ENCODE measurements at places on chromosomes 12 and 14.
A peak's percentile ranks its signal among the peaks of the same experiment; 100 is the strongest.

DNA sequence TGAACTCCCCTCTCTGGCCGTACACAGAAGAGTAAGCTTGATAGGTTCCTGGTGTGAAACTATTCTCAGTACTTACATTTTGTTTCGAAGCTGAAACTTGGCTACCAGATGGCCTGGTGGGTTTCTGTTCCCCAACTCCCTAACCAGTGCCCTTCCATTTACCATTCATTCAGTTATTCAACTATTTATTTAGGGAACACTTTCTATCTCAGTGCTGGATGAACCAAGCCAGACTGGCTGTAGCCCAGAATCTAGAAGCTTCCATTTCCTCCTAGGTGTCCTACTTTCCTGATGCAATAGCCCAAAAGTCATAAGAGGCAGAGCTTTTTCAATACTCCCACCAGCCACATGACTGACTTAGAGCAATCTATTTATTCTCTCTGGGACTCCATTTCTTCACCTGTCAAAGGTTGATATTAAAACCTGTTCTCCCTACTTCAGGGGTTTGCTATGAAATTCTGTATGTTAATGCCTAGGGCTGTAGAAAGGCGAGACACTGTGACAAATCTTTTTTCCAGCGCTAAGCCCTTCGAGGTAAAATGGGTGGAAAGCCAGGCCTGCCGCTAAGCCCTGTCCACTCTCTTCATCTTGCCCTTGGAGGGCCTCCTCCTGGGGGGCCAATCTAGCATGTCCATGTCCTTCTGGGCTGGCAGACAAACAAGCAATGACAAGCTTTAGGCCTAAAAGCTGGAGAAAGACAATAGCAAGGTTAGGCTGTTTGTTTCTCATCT, 8.1 kb upstream of the IRF2BPL start:
- DNase-seq, result no peak

GRCh38 chr12:32811686-32812392, 56.1 kb upstream of the YARS2 start:
- no peak for DNase-seq

DNA sequence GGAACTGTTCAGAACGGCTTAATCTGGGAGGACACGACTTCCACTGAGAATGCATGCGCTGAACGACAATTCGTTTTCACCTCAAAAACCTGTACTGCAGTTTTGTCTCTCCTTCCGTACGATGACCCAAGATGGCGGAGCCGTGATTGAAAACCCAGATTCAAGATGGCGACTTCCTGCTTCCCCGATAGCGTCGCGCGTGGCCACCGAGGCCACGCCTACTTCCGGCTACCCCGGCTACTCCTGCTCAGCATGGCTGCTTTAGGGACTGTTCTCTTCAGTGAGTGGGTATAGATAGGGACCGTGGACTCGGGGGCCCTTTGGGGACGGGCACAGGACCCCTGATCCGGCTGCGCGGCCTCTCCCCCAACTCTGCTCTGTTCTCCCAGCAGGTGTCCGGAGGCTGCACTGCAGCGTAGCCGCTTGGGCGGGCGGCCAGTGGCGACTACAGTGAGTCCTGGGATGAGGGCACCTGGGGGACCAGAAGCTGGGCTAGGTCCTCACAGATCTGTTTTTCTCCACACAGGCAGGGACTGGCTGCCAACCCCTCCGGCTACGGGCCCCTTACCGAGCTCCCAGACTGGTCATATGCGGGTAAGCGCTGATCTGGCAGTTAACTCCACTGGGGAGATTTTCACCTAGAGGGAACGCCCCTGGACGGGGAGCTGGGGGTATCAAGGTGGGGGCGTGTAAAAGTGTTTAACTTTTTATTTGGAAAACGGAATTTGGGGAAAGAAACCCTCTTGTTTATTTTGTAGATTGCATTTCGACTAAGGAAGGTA, at the start of gene MRPL52:
Gene MRPL52 (plus strand): TSS at position 227 of the 782 bp plus-strand sequence. CDS start 26 bp downstream, at position 253.
- peak; percentile 96 for DNase-seq

- DNase-seq, result peak; percentile 81
Measured at GRCh38 chr12:101877806-101878242, 444 bp downstream of the DRAM1 start.

DNA sequence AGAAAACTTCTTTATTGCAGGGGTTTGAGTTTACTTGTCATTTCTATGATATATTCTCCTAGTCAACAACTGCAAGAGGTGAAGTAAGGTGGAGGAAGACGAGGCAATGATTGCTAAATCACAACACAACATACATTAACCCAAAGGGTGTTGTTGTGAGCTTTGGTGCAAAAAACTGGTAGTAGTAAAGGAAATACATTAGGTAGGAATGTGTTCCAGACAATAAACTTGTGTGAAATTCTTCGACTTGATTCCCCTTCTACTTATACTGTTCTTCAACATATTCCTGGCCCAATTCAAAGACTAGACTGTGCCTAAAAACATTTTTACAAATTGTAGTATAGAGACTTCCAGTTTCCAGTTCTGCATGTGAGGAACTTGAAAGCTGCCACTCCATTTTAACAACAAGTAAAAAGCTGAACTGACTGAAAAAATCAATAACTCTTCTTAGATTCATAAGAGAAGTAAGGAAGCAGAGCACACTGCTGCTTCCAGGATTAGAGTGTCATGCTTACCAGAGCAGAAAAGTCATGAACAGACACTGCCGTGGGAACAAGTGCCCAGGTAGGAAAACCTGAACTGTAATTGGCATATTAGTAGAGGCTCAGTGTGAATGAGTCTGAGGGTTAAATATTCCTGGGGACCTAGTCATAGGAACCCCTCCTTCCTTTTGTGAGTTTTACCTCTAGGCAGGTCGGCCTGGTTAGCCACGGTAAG, 22.2 kb downstream of the COX8C start:
- DNase-seq, result no peak

GRCh38 chr14:71652368-71652767, 279.9 kb upstream of the RGS6 start:
- DNase-seq, result no peak

- DNase-seq, result peak; percentile 82
Measured at GRCh38 chr14:70188659-70189455, at the start of gene SLC8A3. TSS of gene SLC8A3 (minus strand) at chr14:70188951. CDS start at chr14:70168422, 20,529 bp downstream.

DNA sequence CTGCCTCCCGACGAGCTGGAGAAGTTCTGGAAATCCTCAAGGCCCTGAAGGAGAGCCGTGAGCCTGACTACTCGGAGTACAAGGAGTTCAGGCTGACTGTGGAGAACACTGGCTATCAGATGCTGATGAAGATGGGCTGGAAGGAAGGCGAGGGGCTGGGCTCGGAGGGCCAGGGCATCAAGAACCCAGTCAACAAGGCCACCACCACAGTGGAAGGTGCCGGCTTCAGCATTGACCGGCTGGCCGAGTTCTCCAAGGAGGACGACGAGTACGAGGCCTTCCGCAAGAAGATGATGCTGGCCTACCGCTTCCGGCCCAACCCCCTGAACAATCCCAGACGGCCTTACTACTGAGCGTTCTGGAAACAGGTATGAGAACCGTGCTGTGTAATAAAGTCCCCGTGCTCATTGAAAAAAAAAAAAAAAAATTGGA, 366.1 kb upstream of the ATXN7L3B start:
- DNase-seq, result peak; percentile 72

GRCh38 chr14:67068251-67068650, 121.0 kb upstream of the GARIN2 start:
- no peak for DNase-seq

DNA sequence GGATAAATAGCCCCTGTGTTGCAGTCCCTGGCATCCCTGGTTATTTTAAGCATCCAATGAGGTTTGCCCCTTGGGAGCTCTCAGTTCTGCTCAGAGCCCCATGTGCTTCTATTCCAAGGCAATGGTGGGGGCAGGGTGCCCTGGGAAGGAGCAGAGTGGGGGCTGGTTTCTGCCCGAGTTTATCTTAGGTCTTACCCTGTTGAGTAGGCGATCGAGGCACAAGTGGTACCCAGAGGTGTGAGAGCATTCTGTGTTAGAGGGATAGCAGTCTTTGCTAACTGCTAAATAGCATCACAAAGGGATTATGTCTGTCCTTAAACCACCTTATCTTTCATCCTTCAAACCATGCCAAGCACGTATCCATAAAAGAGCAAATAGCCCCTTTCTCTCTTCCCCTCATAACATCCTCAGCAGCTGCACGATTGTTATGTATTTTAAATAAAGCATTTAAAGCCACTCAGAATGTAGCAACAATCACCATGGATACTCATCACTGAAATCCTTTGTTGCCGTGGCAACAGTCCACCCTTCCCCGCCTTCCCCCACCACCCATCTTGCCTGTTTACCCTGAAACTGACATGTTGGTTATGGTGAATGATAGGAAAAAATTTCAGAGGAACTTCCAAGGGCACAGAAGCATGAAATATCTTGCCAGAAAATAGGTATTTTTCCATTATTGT, 139.3 kb downstream of the PTPN11 start:
- no peak for DNase-seq

GRCh38 chr12:55039395-55040354, 19.9 kb downstream of the NEUROD4 start:
- no peak for DNase-seq

DNA sequence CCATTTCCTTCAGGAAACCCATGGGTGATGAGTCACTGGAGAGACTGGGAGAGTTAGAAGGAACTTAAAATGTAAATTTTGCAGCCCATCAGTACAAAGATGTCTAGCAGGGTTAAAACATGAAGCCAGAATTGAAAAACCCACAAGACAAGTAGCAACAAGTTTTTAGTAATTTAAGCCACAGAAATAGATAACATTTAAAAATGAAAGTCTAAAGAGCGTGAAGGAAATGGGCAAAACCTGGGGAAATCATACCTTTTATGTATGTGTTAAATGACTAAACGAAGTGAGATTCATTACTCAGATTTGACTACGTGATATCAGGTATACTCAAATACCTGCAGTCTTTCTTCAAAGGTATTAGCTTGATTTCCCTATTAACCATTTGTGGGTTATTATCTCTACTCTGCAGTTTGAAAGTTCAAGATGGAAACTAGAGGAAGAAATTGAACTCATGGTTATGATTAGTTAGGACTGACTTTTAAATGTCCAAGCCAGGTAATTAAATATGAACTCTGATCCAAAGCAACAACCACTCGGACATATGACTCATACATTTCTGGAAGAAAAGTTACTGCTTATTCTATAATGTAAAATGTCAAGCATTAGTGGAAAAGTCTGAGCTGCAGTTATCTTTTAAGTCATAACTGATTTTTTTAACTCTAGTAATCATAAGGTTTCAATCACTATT, 84.1 kb downstream of the ITPR2 start:
- DNase-seq, result no peak

- DNase-seq, result no peak
Measured at GRCh38 chr12:90044069-90044468, 335.4 kb upstream of the ATP2B1 start.

GRCh38 chr14:34593740-34594375, 36.1 kb downstream of the SNX6 start:
- peak; percentile 90 for DNase-seq

DNA sequence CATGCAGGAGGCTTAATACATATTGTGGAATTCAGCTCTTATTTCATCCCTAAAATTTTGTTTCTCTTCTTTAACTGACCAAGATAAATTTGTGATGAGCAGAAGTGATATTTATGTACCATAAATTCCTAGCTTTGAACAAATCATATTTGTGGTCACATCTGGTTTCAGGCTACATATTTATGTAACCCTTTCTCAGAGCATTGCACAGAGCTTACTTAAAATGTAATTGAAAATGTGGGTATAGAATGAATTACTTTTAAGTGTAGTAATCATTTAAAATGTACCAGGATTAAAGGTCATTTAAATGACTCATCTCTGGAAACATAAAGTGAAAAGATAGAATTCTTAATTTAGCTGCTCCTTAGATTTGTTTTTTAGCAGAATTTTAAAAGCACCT, 129.9 kb upstream of the FRMD6 start:
- no peak for DNase-seq

GRCh38 chr12:4850857-4851380, 58.8 kb upstream of the KCNA1 start:
- no peak for DNase-seq

DNA sequence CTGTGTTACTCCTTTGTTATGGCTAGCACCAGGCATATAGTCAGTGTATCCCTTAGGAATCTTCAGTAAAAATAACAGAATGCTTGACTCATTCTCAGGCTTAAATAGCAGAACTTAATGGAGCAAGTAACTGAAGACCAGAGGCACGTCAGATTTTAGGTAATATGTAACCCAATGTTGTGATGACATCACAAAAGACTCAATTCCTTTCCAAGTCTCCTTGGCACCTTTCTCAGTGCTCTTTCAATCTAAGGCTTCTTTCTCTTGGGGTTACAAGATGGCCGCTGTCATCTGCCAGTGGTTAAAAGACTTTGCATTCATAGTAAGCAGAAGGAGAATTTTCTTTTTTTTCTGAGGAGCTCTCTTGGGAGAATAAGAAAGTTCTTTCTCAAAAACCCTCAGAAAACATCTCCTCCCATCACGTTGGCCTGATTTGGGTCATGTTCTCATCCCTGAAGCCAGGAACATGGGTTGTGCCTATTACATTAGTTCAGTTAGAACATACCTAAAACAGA, 33.4 kb upstream of the DCN start:
- no peak for DNase-seq

GRCh38 chr12:51067771-51068170, 15.6 kb downstream of the CSRNP2 start:
- DNase-seq, result no peak

DNA sequence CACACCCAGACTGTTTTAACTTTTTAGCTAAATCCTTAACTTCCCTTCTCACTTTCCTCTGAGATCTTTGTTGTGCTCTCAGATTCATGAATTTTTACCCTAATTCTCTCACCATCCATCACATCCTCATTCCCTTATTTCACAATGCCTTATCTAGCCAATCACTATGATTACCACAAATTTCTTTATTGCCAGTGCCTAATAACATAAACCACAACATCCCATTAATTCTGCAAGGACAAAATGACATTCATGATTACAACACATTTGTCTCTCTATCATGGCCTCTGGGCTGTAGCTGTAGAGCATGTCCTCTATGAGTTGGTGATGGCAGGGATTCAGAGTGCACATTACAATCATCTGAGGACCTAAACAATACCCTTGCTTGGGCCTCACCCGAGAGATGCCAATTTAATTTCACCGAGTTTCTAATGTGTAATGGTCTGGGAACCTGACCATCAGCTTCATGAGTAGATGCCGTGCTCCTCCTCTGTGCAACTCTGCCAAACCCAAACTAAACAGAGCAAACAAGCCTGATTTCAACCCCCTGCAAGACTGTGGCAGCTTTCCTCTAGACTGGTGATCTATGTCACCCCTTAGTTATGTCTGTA, 99.3 kb downstream of the SPTSSA start:
- DNase-seq, result no peak

- DNase-seq, result no peak
Measured at GRCh38 chr12:52043386-52044212, 7.6 kb upstream of the NR4A1 start.

DNA sequence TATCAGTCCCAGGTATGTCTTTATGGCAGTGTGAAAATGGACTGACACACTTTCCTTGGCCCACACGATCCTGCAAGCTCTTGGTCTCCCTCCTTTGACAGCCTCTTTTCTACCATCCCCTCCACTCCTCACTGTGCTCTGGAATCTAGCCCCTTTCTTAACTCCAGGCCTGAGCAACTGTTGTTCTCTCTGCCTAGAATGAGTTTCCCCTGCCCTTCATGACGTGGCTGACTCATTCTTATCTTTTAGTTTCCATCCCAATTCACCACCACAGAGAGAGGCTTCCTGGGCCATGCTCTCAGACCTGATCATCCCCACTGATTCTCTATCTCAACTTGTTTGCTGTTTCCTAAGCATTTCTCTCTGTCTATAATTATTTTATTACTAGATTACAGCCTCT, 157.4 kb upstream of the HMGA2 start:
- no peak for DNase-seq

GRCh38 chr14:91350483-91350812, 67.2 kb downstream of the CCDC88C start:
- DNase-seq, result no peak
